ENCODE measurements at places on chromosomes 11 and 22.

- DNase-seq, result no peak
These were observed 163.1 kb upstream of the MPPED2 start for GRCh38 chr11:30749268-30749667.

DNA sequence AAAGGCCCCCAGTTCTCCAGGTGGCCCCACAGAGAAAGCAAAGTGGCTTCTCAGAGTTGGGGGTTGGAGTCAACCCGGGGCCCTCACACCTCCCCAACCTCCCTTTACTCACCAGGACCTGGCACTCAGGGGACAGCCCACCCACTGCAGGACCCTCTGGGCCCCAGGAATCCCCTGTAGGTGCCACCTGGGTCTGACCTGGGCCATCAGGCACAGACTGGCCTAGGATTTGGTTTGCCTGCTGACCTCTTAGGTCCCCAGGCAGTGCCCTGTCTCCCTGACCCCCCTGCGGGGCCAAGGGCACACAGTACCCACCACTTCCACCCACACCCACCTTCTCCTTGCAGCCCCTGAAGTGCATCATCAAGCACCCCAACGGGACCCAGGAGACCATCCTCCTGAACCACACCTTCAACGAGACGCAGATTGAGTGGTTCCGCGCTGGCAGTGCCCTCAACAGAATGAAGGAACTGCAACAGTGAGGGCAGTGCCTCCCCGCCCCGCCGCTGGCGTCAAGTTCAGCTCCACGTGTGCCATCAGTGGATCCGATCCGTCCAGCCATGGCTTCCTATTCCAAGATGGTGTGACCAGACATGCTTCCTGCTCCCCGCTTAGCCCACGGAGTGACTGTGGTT lies 16.0 kb downstream of the POLR3H start:
- no peak for DNase-seq

DNA sequence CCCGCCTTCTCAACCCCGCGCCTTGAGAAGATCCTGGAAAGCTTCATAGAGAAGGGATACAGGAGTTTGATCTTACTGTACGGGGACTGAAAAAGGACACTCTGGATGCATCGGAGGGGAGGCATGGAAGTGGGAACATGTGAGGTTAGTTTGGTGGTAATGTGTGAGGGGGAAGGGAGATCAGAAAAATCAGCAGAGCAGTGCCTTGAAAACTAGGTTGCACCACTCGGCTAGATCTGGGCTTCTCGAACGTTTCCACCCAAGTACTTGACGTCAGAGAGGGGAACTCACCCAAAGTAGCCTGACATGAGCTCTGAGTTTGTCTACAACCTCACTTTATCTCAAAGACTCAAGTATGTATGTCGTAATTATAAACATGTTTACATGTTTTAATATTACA lies 14.5 kb downstream of the USP35 start:
- DNase-seq, result no peak

DNA sequence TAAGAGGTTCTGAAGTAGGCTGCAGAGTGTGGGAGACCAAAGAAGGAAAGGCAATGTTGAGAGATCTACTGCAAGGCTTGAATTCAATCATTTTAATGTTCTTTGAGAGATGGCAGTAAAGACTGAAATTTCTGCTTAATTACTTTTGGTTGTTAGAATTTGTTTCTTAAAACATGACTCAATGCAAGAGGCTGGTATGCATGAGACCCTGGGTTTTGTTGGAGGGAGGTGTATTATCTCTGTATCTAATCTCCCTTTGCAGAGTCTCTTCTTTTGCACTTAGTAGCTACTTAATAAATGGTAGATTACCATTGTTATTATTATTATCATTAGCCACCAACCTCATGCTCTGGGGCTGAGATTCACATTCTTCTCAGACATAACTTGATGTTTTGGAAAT lies 87.4 kb upstream of the DRD2 start:
- no peak for DNase-seq

- DNase-seq, result no peak
These were observed 14.8 kb downstream of the FAM181B start for GRCh38 chr11:82718821-82719220.

GRCh38 chr11:102138670-102139069 lies 28.4 kb downstream of the YAP1 start:
- no peak for DNase-seq

DNA sequence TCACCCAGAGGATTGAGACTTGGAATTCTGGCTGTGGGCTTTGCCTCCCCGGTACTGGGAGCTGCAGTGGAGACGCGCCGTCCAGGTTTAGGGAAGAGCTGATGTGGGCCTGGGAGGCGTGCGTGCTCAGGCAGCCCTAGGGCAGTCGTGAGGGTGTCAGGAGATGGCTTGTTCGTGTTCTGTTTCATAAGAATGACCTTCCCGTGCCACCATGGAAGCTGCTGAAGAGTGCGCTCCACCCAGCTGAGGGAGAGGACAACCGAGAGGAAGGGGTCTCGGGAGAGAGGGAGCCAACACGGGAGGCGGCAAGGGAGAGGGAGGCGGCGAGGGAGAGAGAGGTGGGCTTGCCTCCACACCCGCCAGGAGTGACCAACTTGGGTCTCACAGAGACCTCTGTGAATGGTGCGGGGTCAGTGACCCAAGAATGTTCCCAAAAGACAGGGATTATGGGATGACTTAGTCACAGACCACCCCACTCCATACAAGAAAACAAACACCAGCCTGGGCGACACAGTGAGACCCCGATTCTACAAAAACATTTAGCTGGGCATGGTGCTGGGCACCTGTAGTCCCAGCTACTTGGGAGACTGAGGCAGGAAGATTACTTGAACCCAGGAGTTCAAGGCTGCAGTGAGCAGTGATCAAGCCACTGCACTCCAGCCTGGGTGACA lies 14.7 kb upstream of the TRMU start:
- no peak for DNase-seq

DNA sequence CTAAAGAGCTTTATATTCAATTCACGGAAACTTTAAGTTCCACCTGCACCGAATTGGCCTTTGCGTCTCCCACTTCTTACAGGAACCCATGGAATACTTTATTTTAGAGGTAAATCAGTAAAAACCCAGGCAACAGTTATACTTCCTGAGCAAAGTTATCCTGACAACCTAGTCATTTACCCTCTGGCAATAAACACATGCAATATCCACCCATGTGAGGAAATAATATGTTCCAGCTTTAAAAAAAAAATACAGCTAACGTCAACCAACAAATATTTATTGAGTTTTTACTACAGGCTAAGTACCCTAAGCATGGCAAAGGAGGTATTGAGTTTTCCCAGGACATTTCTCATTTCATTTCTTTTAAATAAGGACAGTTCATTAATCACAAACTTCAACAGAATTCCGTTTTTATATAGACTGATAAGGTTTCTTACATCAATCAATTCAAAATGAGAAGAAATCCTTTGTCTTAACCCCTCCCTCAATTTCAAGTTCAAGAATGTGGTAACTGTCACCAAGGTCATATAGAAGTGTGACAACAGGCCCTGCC lies 38.3 kb upstream of the CCDC34 start:
- DNase-seq, result no peak

GRCh38 chr11:114039551-114039950 lies 20.0 kb upstream of the ZBTB16 start:
- no peak for DNase-seq

- DNase-seq, result no peak
These were observed 14.2 kb downstream of the PEX26 start for GRCh38 chr22:18091916-18092526.

- no peak for DNase-seq
These were observed 17.0 kb downstream of the P2RY6 start for GRCh38 chr11:73288873-73289707.

DNA sequence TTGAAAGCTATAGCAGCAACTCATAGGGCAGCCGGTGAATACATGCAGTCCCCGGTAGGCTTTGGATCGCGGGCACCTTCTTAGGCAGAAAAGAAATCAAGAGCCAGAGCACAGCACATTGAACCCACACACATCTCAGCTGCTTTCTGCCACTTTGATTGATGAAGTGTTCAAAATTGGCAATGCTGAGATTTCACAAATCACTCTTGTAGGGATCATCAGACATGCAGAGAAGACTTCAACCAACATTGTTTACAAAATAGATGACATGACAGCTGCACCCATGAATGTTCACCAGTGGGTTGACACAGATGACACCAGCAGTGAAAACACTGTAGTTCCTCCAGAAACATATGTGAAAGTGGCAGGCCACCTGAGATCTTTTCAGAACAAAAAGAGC lies 350.2 kb upstream of the ARHGAP42 start:
- DNase-seq, result no peak

DNA sequence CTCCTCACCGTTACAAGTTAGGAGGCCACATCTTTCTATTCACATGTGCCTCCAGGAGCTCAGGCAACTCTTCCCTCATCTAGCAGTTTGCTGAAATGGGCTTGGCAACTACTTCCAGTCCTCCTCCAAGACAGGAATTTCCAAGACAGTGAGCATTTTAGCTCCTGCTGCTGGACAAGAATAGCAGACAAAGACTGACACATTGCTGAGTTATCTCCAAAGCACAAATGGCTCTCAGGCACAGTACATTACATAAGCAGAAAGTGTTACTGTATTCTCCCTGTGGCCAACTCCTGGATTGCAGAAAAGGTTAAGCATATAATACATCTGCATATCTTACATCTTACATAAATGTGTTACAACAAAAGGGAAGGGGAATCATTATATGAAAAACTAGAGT lies 83.2 kb upstream of the POU2AF2 start:
- no peak for DNase-seq

GRCh38 chr22:24887260-24887659 lies 59.2 kb downstream of the LHFPL7 start:
- no peak for DNase-seq

GRCh38 chr22:38153821-38154562 lies 27.6 kb downstream of the PLA2G6 start:
- DNase-seq, result no peak

GRCh38 chr22:50102946-50103345 lies 13.1 kb downstream of the MOV10L1 start:
- DNase-seq, result no peak

- DNase-seq, result no peak
These were observed 724.2 kb downstream of the BRD1 start for GRCh38 chr22:49103314-49104059.

All from stimulated activated CD4-positive, alpha-beta T cell treated with anti-CD3 and anti-CD28 coated beads, Interleukin-1b, Interleukin-23, amount 100 ng/mL, for 1 hour (primary cell).